ENCODE measurements at places on chromosomes 3 and 15. TPM values are rescaled to one million over a fixed set of nuclear protein-coding genes. Genes with fewer than 3 reads are reported as not detected.

- no peak for DNase-seq
These were observed 205.7 kb downstream of the OSBPL10 start for GRCh38 chr3:31775383-31775782.

- DNase-seq, result no peak
These were observed 630.9 kb upstream of the TBL1XR1 start for GRCh38 chr3:177828208-177828565.

The SLC12A1 gene
- total RNA-seq, result not detected

The SCAANT1 gene
- total RNA-seq, result not detected
